ENCODE measurements at places on chromosomes 6 and 20.

DNA sequence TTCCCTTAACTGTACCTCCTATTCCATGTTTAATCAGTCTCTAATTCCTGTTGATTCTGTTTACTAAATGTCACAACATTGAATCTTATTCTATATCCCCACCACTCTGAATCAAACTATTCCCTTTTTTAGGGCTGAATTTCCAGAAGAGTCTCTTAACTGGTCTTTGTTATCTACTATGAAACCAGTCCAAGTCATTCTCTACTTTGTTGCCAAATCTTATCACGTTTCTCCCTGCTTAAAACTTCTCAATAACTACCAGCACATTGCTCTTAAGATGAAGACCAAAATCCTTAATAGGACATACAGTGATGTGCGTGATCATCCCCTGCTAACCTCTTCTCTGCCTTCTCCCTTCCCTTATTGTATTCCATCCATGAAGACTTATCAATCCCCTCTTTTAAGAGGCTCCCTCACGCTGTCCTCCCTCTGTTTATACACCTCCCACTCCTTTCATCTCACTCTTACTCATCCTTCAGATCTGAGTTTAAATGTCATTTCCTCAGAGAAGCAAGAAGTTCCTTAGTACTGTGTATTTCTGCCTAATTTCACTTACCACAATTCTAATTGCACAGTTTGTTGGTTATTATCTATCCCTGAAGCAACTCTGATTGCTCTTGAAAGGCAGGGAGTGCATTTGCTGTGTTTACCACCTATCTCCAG lies 143.0 kb upstream of the AHI1 start:
- no peak for DNase-seq

- peak; percentile 29 for DNase-seq
Observed at GRCh38 chr6:125658759-125659431, 90.5 kb upstream of the HEY2 start.

DNA sequence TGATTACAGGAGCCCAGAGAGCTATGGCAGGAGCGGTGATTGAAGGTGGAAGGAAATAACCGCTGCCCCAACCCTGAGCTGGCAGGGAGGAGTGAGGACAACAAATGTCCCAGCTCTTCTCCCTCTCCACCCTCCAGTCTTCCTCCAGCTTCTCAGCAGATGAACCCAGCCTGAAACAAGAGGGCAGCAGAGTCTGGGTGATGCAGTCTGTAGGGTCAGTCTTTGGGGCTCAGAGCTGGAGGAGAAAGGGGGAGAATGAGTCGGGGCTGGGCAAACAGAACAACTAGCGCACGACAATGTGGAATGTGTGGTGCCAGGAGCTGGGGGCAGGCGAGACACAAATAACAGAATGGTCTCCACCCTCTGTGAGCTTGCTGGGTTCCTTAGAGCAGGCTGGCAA lies 4.5 kb upstream of the GUCA1A start:
- no peak for DNase-seq

- no peak for DNase-seq
Observed at GRCh38 chr6:7124636-7125035, 16.9 kb downstream of the RREB1 start.

DNA sequence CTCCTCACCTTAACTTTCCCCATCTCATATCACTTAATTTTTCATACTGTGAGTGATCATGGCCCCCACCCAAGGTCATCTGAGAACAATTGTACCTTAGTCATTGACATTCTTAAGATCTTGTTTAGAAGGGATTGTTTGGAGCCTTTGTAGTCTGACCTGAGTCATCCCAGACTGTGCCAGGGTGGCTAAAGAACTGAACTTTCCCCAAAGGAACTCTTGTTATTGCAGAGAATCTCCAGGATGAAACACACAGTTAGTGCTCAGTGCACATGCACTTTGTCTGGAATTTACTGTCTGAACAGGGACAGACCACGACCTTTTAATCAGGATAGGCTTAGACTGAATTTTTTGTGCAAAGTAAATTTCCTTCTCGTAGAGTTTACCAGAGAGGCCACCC lies 112.6 kb upstream of the CCN2 start:
- no peak for DNase-seq

DNA sequence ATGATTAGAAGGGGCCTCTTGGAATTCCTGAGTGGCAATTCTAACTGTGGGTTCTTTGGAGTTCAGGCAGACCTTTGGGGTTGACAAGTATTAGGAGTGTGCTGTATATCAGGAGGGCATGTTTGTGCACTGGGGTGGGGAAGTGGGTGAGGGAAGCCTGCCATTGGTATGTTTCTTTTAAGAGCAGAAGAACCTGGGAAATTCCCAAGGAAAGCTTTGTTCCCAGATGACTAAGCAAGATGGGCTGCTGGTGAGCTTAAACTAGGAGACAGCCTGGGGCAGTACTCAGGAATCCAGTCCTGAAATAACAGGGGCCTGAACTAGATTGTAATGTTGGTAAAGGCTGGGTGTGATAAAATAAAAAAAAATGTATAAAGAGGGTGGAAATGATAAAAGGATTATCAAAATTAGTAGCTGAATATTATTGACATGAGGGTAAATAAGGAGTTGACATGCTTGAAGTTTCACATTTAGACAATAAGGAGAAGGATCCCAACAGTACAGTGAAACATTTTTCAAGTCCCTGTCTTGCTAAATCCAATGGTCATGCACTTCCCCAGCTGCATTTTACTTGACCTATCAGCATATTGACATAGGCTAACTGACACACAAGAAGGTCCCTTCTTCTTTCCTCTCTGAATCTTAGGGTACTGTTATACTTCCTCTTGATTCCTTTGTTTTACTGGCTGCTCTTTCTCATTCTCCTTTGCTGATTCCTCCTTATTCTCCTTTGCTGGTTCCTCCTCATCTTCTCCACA lies 18.4 kb upstream of the IFNGR1 start:
- no peak for DNase-seq

DNA sequence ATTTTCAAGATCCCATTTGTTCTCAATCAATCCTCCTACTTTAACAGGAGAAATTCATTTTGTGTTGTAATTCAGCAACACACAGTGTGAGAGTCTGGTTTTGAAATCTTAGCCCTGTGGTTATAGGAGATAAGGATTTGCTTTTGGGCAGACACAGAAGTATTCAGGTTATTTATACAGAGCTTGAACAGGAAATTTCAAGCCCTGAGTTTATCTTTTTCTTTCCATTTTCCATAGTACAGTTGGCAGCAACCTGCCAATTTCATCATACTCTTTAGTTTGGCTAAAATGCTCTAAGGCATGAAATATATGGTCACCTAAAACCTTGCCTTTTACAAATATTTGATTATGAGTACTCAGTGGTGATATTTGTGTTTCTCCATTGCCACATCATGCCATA lies 41.4 kb downstream of the PKIB start:
- DNase-seq = no peak

DNA sequence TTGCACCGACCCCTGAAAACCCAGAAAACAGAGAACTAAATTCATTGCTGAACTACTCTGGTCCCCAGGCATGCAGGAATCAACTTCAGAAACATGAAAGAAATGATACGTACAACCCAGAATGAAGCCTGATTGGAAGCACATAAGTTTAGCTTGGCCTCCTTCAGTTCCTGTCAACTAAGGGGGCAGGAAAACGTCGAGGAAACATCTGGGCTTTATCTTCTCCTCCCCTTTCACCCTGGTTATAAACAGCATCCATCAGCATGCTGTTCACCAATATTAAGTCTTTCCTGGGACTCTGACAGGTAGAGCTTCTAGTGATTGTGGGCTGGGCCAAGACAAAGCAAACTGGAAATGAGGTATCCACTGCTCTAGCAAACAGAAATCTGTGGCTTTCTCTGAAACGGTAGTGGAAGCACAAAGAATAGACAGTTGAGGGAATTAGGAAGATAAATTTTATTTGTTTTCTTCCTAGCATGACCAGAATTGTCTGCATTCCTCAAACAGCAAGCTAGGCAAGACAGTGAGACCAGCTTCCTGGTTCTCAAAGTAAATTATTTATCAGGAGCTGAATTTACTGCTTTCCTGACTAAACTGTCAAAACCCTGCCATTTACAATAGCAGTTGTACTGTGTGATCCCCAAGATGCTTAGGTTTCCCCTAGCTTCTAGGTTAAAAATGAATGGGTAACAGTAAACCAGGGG lies 134.4 kb downstream of the PTPRT start:
- DNase-seq = no peak

- DNase-seq = no peak
Observed at GRCh38 chr6:166235666-166236292, 68.1 kb upstream of the TBXT start.

DNA sequence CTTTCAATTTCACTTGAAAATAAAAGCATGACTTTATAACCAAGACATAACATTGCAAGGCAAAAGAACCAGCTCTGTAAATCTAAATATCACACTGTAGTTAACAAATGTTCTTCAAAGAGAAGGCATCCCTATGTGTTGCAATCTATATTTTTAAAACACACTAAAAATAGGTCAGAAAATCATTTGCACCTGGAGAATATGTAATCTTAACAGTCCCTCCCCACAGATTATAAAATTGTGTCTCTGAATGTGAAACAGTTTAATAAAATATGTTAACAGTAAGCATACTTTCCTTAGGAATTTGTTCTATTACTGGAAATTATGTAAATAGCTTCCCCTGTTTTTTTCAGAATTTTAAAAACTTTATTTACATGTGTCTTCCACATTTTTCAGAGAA lies 351.9 kb downstream of the COL12A1 start:
- no peak for DNase-seq

- no peak for DNase-seq
Observed at GRCh38 chr6:31170600-31170881, at the start of gene POU5F1. Gene POU5F1, minus strand, starts transcription at chr6:31170682. Its CDS starts 62 bp downstream, at chr6:31170620.

GRCh38 chr20:51026269-51026668 lies 3.4 kb upstream of the KCNG1 start:
- DNase-seq = no peak

DNA sequence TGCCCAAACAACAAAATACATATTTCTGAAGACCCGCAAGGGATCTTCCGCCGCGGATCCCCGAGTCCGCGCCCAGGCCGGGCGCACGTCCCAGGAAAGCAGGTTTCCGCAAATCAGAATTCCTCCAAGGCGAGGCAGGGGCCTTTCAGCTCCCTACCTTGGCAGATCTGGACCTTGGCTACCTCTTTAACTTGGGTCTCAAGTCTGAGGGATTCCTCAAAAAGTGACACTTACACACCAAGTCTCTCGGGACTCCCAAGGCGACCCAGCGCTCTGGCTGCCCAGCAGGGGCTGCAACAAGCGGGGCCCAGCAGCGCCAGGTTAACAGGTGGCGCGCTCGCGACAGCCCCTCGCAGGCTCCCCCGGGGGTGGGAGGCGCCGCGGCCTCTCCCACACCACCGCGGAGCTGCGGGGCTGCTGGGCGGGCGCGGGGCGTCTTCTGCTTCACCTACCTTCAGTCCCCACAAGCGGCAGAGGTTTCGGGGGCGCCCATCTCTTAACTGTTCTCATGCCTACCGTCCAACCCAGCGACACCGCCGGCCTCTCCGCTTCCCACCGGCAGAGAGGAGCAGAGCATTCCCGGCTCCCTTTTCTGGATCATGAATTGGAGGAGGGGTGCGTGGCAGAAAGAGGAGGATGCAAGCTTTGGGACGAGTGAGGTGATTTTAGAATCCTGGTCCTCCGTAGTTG lies 414 bp downstream of the SIM1 start:
- no peak for DNase-seq

DNA sequence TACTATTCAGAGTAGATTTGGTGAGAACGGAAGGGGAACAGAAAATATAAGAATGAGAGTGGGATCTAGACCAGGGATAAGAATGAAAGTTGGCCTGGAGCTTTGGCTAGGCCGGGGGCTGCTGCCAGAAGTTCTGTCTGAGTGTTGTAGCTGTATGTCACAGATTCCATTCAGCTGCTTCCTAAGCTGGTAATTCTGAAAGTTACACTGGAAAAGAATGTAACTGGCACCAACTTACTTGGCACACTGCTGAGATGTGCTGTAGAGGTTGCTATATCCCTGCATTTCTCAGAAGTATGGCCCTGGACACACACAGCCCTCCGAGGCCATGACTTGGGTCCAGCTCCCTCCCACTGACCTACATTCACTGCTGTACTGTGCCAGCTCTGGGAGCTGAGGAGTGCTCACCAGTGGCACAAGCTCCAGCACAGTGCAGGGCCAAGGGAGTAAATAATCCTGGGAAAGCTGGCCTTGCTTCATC lies 25.8 kb upstream of the TMEM217 start:
- DNase-seq = peak; percentile 65

- no peak for DNase-seq
Observed at GRCh38 chr6:168535711-168536110, 94.7 kb downstream of the SMOC2 start.

GRCh38 chr6:13027207-13027606 lies 301.1 kb downstream of the TBC1D7 start:
- no peak for DNase-seq

DNA sequence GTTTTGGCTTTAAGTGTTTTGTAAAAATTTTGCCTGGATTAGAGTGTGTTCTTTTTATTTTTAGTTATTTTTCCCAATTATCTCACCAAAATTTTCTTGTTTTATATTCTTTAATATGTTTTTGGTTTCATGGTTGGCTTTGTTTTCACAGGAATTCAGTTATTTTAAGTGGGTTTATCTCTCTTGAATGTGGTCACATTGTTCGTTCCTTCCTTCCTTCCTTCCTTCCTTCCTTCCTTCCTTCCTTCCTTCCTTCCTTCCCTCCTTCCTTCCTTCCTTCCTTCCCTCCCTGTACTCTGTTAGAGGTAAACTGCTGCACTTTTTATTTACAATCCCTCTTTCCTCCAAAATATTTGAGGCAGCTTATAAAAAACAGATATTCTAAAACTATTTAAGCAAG lies 672.9 kb upstream of the CITED2 start:
- DNase-seq = no peak

GRCh38 chr6:169729961-169730360 lies 5.7 kb upstream of the PHF10 start:
- DNase-seq = no peak

- DNase-seq = no peak
Observed at GRCh38 chr6:17439243-17439993, 46.0 kb downstream of the CAP2 start.

GRCh38 chr20:2507875-2508630 lies 662 bp downstream of the ZNF343 start:
- DNase-seq = peak; percentile 25

DNA sequence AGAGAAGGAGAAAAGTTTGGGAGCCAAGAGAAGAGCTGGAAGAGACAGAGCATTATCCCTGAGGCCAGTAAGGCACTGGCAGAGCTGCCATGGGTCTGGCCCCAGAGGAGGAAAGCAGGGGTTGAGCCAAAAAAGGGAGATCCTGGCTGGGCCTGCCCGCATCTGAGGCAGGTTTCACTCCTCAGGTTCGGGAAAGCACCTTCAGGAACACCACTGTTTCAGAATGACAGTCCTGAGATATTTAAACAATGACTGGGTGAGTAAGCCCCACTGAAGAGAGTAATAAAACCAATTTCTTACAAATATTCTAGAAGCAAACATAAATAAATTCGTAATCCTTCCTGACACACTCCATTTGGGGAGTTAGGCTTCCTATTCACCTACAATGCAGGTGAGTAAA lies 152.2 kb downstream of the BACH2 start:
- DNase-seq = no peak

- no peak for DNase-seq
Observed at GRCh38 chr6:4812068-4812467, 35.9 kb downstream of the CDYL start.

Data from left ventricle myocardium inferior (tissue), 1 donor.